Pons (tissue), 1 donor: ENCODE measurements at places on chromosomes 7 and 10.

GRCh38 chr7:128404143-128404681 is 5.6 kb downstream of the IMPDH1 start:
- DNase-seq, result no peak

DNA sequence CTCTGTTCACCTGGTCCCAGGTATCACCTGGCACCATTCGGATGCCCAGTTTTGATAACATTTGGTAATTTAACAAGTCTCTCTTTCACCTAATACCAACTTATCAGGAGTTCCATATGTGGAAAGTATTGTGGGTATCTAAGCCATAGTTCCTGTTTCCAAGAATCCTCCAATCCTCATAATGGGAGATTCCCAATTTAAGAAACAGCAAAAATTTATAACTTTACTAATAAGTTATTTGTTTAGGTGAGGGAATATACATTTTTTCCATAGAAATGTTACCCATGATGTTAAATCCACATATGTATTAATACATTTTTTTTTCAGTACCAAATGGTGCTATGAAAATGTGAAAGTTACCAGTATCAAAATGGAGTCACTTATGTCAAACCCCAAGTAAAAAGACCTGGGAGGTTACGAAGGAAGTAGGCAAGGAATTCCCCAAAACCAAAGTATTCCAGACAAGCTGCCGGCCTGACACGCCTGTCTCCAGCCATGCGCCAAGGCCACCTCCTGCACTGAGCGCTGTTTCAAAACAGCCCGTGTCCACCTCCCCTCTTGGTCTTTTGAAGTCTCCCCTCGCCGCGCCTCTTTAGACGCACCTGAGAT is 44.8 kb downstream of the PRKCQ start:
- no peak for DNase-seq

DNA sequence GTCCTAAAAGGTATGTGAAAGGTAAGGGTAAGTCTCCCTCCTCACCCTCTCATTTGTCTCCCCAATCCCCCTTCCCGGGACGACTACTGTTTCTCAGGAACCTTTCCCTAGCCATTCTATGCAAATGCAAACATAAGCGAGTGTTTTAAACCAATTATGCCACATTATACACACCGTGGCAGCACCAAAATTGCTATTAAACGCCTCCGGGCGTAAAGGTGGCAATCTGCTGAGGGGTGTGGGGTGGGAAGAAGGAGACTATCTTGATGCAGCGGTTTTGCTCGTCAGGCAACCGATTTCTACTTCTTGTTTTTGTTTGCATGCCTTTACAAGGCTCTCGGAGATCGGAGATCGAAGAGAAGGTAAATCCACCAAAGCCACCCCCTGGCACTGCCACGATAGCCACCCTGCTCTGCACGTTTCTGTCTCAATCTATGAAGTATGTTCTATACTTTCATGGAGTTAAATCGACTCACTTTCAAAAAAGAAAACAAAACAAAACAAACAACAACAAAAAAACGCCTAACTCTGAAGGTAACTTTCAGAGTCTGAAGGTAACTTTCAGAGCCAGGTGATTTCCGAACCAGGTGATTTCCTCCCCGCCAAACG is 46.0 kb upstream of the CDK1 start:
- DNase-seq, result no peak

DNA sequence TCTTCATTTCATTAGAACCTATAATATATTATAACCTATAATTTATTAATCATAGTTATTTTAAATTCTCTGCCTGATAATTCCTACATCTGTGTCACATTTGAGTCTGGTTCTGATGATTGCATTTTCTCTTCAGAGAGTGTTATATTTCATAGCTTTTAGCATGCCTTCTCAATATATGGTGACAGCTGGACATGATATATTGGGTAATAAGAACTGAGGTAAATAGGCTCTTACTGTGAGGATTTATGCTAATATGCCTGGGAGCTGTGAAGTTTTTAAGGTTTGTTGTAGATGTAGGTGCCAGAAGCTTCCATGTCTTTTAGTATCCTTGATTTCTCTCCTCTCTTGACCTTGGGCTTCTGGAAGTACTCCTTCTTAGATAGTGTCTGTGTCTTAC is 325.9 kb upstream of the SEMA3D start:
- DNase-seq, result no peak

DNA sequence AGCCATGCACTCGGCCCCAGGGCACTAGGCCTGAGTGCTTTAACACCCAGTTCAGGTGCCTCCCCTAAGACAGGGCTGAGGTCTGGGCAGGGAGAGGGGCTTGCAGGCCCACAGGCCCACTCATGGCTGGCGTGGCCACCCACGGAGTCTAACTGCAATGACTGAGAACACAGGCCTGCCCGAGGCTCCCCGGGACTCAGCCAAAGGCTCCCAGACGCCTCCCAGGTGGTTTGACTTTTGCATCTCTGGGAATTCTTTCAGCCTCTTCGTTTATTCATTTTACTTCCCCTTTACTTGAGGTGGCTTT is 37.3 kb downstream of the PTPRN2 start:
- no peak for DNase-seq

DNA sequence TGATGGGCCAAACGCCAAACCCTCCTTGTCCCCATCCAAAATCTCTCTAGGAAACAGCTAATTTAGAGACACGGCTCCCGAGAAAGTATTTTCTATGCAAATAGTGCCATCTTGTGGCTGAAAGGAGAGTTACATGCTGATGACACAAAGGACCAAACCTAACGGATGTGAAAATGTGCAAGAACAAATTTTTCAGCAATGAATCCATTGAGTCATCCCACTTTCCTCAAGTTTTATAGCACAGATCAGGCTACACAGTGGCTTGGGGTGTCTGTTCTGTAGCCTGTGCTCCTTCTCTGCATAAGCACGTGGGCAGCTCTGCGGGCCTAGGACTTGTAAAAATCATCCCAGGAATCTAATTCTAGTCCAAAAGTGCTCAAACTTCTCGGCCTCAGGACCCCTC is 154.8 kb upstream of the PRR15 start:
- DNase-seq, result peak; percentile 90

- DNase-seq, result no peak
These were observed 129.2 kb downstream of the KCND2 start for GRCh38 chr7:120402079-120402767.

GRCh38 chr7:100483090-100483721 is 521 bp upstream of the NYAP1 start:
- peak; percentile 29 for DNase-seq

GRCh38 chr10:58335306-58336005 is 650 bp downstream of the UBE2D1 start:
- DNase-seq, result peak; percentile 39

- DNase-seq, result no peak
These were observed 10.8 kb downstream of the KCNH2 start for GRCh38 chr7:150967349-150967748.

DNA sequence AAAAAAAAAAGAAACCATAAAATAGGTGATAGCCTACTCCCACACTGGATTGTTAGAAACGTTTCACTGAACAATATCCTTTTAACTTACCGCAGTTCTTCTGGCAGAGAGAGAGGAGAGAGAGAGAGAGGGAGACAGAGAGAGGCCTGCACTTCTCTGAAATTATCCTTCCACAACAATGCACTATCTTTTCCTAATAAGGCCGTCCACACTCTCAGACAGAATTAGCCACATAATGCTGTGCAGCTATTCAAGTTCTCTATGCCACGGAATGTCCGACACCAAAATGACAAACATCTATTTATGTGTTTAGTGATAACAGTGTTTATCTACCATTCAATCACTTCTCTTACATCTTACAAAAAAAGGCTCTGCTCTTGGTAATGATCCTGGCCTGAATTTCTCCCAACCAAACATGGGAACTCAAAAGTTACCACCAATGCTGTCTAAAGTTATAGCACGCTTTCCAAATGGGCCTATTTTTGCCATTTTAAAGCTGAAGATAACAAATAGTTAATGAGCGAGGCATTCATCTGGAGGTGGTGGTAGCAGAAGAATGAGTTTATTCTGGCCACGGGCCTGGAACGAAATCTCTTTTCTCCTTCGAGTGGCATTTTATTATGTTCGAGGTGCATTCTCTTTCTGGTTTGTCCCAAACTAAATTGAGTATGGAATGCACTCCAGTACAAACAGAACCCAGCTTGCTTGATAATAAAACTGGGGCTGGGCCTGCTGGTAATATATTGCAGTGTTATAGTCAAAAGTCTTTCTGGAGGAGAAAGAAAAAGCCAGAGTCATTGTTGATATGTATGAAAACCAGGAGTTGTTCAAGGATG is 160.2 kb upstream of the SVIL start:
- no peak for DNase-seq

DNA sequence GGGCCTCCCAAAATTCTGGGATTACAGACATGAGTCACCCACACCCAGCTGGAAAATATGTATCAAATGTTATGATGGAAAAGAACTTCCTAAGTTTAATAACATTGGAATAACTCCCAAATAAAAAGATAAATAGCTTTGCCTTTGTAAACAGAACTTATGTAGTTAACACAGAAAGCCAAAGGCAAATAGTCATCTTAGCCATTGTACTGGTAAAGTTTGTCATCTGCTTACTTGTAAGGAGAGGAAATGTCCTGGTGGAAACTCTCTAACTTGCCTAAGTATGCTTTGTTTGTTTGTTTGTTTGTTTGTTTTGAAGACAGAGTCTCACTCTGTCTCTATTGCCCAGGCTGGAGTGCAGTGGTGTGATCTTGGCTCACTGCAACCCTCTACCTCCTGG is 23.8 kb upstream of the TPST1 start:
- DNase-seq, result no peak

DNA sequence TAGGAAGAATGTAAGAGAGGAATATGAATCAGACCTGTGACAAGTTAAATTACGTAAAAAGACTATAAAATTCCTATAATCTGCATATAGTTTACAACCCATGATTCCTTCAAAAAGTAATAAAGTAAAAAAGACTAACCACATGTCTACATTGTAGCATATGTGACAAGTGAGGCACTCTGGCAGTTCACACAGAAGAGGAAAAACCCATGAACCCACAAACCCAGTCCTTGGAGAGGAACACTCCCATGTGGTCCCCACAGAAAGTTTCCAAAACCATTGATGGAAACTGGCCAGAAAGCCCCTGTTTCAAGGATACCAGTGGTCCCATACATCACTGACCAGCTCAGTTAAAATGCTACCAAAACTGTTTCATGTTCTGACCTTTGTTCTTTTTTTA is 15.7 kb downstream of the KDM7A start:
- no peak for DNase-seq

- DNase-seq, result peak; percentile 41
These were observed 455.3 kb downstream of the REEP3 start for GRCh38 chr10:63976538-63976937.

DNA sequence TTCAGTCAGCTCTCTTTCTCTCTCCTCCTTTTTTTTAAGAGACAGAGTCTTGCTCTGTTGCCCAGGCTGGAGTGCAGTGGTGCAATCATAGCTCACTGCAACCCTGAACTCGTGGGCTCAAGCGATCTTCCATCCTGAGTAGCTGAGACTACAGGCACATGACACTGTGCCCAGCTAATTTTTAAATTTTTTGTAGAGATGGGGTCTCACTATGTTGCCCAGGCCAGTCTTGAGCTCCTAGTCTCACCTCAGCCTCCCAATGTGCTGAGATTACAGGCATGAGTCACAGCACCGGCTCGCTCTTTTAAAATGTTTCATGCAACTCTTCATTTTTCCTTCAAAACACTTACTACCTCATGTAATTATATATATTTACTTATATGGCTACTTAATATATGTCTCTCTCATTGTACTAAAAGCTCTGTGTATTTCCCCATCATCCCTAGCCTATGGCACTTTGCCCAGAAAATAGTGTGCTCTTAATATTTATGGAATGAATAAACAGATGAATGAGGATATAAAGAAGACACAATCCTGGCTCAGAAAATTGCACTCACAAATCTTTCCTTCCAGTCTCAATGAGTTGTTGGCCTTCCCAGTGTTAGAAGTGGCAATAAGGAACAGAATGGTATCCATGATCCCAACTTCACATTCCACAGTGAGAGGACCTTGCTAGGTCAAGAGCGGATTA is 33.9 kb downstream of the EBLN1 start:
- DNase-seq, result no peak

DNA sequence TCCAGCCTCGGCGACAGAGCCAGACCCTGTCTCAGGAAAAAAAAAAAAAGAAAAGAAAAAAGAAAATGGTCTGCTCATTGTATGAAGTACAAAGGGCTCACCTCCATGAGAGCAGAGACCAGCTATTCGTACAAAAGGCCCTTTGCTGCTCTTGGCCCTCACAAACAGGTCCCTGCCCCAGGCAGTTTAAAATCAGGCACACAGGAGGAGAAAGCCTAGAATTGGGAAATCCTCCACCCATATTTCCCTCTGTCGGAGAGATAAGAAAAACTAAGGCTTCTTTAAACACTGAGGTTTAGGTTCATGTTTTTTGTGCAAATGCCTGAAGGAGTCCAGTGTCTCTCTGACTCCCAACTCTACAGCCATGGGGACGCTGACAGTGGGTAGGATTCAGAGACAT is 15.1 kb downstream of the GNA12 start:
- no peak for DNase-seq

DNA sequence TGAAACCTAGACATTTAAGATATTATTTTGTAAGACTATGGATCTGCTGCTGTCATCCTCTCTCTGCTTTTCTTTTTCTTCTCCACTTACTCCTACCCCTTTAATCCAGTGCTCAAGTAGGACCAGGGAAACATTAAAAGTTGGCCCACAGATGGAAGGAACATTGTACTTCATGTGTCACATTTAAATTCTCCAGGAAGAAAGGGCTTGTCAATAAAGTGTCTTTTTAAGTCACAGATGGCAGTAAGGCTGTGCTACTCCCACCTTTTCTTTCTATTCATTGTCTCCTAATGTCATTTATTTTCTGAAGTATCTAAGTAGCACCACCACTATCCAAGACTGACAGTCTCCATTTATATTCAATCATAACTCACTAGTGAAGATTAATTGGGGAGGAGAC is 737.7 kb upstream of the C7orf33 start:
- DNase-seq, result no peak

DNA sequence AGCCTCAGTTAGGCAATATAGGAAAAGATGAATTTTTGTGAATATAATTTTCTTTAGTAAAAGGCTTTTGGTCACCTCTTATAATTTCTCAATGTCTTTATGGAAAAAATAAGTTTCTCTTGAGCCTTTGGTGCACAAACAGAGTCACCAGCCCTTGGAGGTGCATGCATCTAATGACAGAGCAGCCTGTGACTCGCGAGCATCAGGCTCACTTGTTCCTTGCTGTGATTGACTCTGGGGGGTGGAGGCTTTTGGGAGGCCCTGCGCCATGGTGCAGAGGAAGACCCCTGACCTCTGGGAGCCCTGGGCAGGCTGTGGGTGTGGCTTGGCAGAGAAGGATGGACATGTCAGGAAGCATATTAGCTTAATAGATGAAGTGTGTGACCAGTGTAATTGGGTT is 60.2 kb downstream of the FIGNL1 start:
- no peak for DNase-seq

GRCh38 chr10:35903021-35903420 is 260.9 kb upstream of the FZD8 start:
- DNase-seq, result no peak

GRCh38 chr7:707296-708000 is 19.1 kb upstream of the DNAAF5 start:
- no peak for DNase-seq

GRCh38 chr7:163298-163695 is 29.1 kb upstream of the FAM20C start:
- DNase-seq, result no peak

- DNase-seq, result no peak
These were observed 370.6 kb downstream of the RPS24 start for GRCh38 chr10:78404296-78404695.
